Coronary artery (tissue), 2 donors: ENCODE measurements at places on chromosomes 5 and 9.
A peak's percentile ranks its signal among the peaks of the same experiment; 100 is the strongest.

- DNase-seq: no peak
Measured at GRCh38 chr5:77633709-77634108, 4.8 kb downstream of the OTP start.

- DNase-seq: no peak
Measured at GRCh38 chr5:178113141-178113787, at the start of gene N4BP3. TSS of gene N4BP3 (plus strand) at chr5:178113532. CDS start at chr5:178119584, 6,052 bp downstream.

DNA sequence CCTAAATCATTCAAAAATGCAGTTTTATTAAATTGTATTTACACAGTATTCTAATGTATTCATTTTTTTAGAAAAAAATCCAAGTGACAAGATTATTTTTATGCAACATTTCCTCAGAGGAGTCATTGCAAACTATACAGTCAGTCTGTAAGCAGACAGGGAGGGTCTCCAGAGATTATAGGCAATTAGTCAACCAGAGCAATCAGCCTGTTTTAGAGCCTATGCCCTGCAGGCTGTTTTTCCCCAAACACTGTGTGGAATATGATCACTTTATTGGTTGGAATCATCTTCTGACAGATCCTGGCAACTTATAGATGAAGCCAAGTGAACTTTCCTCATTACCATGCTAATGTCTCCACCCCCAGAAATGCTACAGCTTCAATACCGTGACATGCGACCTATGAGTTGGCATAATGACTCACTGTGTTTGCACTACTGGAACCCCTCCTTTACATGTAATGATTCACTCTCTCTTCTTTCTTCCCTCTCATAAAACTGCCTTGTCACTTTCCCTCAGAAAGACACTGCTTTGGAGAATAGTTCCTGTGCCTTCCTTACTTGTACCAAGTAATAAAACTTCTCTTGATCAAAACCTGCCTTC lies 577.7 kb upstream of the FTMT start:
- DNase-seq: no peak

DNA sequence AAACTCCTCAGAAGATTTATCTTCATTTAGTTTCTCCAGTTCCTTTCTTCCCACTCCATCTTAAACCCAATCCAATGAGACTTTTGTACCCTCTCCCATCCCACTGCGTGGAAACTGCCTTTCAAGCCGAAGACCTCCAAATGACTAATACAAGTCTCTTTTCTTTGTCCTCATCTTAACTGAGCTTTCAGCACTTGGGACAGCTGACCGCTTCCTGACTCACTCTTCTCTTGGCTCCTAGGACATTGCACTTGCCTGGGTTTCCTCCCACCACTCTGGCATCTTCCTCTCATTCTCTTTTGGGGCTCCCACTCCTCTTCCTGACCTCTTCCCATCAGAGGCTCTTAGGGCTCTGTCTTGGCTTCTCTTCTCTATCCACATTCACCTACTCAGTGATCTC lies 243.7 kb downstream of the HSPA4 start:
- no peak for DNase-seq

DNA sequence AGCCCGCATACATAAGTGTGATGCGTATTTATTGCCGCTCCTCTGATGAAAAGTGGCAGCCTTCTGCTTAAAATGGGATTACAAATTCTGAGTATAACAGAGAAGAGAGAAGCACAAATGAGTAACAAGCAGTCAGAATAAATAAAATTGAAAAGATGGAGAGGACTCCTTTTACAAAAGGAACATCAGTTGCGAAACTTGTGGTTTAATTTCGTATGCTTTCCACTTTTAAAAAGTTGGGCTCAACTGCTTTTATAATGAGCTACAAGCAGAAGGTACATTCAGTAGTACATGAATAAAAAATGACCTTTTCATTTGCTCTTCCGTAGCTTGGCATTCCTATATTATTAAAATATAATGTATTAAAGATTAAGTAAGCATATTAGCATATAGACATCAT lies 320.0 kb downstream of the FBXL17 start:
- no peak for DNase-seq

GRCh38 chr5:18702821-18703220 lies 1068.6 kb downstream of the TAF11L14 start:
- no peak for DNase-seq

GRCh38 chr9:89686126-89686525 lies 81.3 kb downstream of the GADD45G start:
- no peak for DNase-seq

DNA sequence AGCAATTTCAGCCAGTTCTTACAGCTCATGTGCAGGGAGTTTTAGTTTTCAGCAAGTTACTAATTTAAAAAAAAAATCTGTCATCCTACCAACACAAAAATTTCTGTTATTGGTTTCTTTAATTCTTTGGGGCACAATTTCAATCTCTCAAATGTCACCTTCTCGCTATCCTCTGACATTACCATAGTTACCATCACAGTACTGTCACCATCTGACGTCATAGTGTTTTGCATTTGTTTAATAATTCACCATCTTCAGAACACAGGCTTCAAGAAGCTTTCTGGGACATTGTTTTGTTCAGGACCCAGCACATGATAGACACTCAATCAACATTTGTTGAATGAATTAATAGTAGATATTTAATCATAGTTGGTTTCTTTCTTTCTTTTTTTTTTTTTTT lies 155.1 kb downstream of the PDZD2 start:
- DNase-seq: no peak

DNA sequence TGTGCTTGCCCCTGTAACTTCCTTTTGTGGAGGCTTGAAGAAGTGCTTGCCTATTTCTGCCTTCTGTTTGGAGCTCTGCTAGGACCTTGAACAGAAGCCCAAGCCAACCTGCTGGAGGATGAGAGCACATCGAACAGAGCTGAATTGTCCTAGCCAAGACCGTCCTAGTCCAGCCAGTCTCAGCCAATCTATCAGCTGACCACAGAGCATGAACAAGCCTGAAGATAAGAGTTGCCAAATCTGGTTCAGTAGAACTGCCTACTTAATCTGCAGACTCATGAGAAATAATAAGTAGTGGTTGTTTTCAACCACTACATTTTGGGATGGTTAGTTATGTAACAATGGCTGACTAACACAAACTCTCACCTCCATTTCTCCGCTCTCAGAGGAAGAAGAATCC lies 4.4 kb upstream of the SNX2 start:
- no peak for DNase-seq

DNA sequence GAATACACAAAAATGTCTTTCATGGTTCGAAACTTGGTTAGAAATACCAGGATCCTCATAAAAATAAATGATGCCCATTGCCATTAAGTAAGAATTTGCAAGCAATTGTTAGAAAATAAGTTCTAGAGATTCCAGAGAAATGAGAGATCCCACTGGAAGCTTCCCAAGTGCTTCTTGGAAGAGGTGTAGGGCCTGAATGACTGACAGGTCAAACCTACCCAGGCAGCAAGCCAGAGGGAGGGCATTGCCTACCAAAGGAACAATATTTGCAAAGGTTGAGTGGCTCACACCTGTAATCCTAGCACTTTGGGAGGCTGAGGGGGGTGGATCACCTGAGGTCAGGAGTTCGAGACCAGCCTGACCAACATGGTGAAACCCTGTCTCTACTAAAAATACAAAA lies 777.0 kb upstream of the WWC1 start:
- DNase-seq: no peak

GRCh38 chr5:143569213-143569701 lies 165.8 kb upstream of the NR3C1 start:
- DNase-seq: no peak

DNA sequence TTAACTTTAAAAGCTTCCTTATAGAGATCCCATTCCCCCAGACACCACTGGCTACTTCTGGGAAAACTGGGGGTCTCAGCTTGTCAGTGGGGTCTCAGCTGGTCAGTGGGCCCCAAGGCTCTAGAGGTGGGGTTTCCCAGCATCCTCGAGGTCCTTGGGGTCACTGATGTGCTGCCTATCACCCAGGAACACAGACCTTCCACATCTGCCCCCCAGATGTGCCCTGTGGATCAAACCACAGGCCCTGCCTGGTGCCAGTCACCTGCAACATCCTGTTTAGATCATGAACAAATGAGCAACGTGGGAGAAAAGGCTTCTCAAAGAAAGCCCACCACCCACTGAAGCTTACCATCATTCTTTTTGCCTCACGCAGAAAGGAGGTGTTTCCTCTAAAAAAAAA lies 165.6 kb upstream of the FSTL4 start:
- peak; percentile 7 for DNase-seq

DNA sequence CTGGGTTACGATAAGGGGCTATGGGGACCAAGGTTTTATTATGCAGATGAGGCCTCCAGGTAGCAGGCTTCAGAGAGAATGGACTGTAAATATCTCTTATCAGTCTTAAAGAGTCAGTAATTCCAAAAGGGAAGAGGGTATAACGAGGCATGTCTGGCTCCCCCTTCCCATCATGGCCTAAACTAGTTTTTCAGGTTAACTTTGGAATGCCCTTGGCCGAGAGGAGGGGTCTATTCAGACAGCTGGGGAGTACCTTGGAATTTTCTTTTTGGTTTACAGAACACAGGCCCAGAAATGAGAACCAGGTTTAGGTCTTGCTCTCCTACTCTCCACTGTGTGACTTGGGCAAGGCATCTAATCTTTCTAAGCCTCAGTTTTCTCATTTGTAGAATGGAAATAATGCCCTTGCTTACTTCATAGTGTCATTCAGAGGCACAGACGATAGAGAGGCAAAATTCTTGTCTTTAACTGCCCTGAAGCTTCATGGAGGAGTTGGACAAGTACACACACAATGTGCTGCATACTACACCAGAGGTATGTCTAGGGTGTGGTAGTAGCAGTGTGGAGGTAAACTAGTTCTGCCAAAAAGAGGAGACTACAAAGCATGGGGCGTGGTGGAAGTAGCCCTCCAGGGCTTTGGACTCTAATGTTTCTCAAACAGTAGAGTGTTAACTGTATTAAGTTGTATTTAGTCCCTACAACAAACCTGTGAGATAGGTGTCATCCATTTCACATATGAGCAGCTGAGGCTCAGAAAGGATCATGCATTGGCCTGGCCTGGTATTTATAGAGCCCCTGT lies 45.5 kb downstream of the IRF1 start:
- no peak for DNase-seq

DNA sequence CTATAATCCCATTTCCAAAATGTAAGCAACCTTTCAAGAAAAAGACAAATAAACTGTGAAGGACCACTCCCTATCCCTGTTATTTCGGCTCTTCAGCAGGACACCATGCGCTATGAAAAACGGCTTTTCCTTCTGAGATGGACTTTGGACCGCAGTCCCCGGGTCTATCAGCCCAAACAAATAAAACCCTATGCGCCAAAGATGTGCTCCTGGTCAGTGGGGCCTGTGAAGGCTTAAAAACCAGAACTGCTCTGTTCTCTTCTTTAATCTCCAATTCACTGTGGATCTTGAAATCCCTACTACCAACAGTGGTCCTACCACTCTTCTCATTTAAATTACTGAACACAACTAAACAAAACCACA lies 33.3 kb downstream of the RAPGEF1 start:
- DNase-seq: no peak

DNA sequence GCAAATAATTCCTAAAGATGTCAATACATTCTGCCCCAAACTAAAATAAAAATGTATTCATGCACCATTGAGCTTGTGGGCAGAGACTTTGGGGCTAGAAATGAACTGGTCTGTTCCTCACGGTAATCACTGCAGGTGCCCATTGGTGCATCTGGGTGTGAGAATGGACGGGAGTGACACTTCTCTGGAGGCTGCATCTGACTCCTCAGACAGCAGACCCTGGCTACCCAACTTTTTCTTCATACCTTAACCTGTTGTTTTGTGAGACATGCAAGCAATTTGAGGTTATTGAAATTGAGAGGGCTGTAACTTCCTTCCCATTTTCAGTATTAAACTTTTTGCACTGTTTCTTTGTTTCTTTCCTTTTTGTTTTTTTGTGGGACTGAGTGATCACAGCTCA lies 333.4 kb downstream of the ICE1 start:
- DNase-seq: no peak

DNA sequence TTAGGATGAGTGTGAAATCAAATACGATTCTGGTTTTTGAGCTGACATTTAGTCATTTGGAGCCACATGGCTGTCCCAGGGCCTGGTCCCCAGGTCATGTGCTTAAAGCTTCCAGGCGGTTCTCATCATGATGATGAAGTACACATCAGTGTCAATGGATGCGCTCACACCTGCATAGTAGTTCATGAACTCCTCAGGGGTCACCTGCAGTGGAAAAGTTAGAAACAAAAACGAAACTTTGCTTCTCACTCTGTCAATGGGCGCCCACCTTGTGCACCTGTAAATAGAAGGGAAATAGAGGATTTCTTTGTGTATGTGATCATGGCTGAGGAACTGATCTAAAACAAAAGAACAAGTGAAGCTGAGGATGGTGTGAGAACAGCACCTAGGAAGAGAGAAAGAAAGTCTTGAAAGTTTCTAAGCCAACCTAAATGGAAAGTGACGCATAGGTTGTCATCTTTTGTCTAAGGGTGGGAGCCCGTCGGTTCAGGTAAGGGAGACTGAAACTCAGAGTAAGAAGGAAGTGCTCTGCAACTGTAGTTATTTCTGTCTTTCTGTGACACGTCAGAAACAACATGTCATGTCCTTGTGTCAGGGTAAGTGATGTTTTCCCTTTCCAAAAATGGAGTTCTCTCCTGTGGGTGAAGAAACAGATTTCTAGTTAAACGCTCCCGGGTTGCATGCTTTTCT lies 33.8 kb downstream of the CAPSL start:
- DNase-seq: no peak

DNA sequence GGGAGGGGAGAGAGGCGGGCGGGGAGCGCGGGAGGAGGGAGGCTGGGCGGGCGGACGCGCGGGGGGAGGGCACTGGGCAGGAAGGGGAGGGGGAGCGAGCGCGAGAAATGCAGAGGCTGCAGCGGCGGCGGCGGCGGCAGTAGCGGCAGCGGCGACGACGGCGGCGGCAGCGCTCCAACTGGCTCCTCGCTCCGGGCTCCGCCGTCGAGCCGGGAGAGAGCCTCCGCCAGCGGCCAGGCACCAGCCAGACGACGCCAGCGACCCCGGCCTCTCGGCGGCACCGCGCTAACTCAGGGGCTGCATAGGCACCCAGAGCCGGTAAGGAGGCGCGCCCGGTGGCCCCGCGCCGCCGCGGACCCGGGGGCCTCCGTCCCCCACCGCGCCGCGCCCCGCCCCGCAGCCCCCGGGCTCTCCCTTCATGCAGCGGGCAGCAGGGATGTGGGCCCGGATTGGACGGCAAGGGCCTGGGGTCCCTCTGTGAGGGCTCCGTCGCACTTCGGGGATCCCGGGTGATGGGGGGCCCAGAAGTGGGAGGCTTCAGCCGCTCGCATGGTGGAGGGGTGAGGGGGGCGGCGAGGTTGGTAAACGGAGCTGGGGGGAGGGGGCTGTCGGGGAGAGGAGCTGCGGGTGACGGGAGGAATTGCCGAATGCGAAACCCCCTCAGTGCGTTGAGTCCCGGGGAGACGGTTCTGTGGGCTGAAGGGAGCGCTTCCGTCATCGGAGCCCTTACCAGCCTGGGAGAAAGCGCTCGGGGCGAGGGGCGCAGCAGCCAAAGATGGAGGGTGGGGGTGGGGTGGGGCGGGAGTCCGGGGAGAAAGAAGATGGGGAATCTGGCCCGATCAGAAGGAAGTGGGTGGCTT lies at the start of gene BASP1:
Gene BASP1, plus strand, starts transcription at position 139 of the 860 bp plus-strand sequence. CDS start 57,586 bp downstream, outside the sequence.
- peak; percentile 77 for DNase-seq

- DNase-seq: no peak
Measured at GRCh38 chr9:116792271-116792670, 105.2 kb downstream of the TRIM32 start.
